Midbrain (tissue), 1 donor: ENCODE measurements at places on chromosomes 2 and 18.
A peak's percentile ranks its signal among the peaks of the same experiment; 100 is the strongest.

DNA sequence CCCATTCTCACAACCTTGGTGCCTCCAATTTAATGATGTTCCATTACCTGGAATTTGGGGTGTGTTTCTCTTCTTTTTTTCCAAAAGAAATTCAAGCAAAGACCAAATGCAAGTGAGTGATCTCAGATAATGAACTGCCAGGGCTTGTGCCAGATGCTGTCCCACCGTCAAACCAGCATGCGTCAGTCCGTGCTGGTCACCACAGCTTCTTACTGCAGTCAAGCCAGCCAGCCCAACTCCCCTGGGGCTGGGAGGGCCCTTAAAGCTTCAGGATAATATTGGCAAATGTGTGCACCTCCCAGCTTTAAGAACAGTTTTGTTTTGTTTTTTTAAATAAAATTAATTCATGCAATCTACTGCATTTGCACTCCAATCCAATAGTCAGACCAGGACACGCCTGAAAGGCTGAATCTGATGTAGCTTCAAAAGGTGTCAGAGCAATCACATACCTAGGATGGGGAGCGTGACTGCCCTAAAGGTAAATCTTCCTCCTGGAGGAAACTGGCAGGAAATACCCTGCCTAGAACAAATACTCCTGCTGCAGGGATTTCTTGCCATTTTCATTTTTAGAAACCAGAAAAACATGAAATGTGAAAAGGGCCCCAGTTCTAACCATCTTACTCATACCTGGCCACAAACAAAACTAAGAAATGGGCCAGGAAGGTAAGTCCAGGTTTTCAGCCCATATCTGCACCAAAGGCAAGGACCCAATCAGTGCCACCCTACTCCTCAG lies 26.8 kb upstream of the SP3 start:
- no peak for DNase-seq

GRCh38 chr2:241158546-241158900 lies 8.3 kb downstream of the PPP1R7 start:
- DNase-seq: no peak

- DNase-seq: no peak
Measured at GRCh38 chr18:8396254-8396653, 213.0 kb upstream of the RAB12 start.

DNA sequence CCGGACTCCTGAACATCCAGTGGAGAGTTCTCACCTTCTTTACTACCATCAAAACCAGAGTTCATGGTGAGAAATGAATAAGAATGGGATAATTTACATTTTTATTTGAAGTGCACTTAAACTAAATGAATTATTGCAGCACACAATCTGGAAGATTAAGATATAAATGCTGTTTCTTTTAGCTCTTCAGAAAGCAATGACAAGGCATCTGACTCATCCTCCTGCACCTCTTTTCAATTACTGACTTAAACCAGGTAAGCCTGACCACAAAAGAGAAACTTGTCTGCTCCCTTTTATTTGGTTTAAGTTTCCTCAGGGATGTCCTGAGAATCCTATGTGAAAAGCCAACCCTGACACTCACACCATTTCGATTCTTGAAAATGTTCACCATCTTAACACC lies 720 bp upstream of the DSC2 start:
- no peak for DNase-seq

DNA sequence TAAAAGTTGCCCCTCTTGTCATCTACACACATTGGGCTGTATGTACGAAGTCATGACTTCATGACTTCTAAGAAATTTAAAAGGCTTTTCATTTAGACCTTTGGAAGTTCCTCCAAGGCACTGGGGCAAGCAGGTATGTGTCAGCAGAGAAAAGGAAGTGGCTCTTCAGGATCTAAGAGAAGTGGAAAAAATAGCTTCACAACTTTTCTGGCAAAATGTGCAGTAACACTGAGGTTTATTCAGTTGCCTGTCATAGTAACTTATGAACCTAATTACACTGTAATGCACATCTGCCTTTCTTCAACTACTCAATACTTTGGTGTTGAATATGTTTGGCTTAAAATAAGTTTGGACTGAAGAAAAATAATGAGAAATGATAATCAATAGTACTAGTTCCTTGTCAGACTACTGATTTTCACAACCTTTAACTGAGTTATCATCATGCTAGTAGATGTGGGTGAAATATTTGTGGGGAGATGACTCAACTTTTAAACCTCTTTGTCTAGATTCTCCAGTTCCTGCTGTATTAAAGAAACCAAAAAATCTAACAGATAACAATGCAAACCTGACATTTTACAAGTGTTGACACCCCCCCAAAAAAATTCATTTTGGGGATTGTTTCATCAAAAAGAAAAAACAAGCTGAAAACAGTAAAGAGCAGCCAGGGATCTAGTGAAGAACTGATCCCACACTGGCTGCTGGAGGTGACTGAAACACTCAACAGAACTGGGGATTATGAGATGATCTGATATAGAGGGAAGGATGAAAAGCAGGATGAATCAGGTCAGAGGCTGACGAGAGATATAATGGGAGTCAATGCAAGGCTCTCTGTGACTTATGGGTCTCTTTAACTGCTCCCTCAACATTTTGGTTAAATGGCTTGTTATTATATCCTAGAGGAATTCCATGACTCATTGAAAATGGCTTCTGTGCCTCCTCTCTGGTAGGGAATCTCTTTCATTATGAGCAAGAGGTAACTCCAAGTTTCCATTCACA lies 84.6 kb downstream of the COLEC12 start:
- DNase-seq: no peak

DNA sequence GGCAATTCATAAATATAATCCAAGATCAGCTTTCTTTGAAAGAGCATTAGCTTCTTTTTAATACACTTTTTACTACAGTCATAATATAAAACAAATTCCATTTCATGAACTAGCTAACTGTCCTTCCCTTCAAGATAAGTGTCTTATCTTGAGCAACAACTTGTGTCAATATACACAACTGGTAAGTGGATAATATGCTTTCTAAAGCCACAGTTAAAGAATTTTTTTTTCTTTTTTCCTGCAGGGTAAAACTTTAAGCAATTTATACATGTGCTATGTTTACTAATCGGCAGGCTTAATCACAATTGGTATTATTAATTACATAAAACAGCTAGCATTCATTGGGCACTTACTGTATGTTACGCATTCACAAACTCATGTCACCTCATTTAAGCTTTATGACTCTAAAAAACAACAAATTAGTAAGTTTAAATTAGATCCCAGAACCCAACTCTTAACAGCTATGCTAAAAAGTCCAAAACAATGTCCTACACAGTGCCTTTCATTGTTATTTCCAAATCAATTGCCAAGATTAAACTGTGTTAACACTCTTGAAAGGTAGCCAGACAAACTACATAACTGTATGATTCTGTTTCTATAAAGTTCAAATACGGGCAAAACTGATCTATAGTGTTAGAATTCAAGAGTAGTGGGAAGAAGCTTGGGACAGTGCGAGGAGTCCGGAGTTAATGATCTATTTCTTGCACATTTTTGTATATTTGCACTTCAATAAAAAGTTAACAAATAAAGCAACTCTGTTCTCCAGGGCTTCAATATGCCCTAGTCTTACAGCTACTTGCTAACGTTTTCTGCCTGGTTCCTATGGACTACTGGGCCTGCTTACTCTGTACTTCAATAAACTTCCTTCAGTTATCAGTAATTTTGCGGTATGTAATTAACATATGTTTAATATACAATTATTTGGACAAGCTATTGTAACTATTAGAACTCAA lies 6.0 kb downstream of the TXNL1 start:
- peak; percentile 1 for DNase-seq

GRCh38 chr2:74051504-74051903 lies 66.8 kb downstream of the TET3 start:
- DNase-seq: no peak

- DNase-seq: peak; percentile 29
Measured at GRCh38 chr18:50009773-50010335, 185.1 kb downstream of the MYO5B start.

GRCh38 chr2:221779614-221780067 lies 207.5 kb upstream of the EPHA4 start:
- no peak for DNase-seq

DNA sequence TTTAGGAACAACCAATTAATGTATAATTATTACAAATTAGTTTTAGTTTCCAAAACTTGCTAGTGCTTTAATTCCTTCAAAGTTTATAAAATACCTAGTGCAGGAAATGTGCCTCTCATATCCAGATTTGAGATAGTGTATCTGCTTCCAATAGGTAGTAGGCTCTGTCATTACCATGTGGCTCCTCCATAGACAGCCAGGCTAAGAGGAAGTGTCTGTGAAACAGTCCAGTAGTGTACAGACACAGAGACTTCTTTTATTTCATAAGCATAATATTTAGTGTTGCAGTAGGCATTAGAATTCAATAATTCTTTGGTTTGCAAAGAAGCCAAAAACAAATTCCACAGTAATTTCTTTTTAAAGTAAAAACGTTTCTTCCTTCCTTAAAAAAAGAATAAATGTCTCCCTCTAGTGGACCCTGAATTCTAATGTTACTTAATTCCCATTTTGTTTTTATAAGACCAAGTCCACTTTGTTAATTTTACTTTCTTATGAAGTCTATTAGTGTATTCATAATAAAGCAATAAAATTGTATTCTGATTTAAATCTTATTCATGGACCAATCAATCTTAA lies 101.2 kb downstream of the NEB start:
- no peak for DNase-seq
